Caco-2 (cell line): ENCODE measurements at places on chromosomes 12 and 14.

GRCh38 chr14:36857842-36858445, 196.3 kb downstream of the PAX9 start:
- DNase-seq = no peak

DNA sequence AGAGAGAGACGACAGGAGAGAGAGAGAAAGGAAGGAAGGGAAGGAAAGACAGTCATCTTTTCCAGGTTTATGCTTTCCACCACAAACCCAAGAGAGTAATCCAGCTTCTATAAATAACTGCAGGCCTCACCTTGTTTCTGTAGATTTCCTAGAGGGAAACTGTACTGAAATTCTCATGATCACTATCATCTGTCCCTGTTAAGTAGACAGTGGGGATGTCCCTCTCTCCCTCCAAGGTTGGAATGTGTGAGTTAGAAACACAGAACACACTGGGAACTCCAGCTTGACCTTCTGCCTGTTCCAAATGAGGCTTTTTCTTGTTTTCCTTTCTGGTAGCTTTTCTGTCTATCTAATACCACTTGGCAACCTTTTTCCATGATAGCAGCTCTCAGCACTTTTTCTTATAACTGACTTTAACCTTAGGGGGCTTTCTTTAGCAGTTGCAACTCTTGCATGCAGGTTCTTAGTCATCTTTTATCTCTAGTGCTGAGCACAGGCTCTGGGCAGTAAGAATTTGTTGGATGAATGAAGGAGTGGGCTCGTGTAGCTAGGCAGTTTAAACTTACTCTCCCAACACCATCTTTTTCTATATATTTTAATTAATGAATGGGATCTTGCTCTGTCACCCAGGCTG, 22.8 kb upstream of the FBXO33 start:
- DNase-seq = no peak

DNA sequence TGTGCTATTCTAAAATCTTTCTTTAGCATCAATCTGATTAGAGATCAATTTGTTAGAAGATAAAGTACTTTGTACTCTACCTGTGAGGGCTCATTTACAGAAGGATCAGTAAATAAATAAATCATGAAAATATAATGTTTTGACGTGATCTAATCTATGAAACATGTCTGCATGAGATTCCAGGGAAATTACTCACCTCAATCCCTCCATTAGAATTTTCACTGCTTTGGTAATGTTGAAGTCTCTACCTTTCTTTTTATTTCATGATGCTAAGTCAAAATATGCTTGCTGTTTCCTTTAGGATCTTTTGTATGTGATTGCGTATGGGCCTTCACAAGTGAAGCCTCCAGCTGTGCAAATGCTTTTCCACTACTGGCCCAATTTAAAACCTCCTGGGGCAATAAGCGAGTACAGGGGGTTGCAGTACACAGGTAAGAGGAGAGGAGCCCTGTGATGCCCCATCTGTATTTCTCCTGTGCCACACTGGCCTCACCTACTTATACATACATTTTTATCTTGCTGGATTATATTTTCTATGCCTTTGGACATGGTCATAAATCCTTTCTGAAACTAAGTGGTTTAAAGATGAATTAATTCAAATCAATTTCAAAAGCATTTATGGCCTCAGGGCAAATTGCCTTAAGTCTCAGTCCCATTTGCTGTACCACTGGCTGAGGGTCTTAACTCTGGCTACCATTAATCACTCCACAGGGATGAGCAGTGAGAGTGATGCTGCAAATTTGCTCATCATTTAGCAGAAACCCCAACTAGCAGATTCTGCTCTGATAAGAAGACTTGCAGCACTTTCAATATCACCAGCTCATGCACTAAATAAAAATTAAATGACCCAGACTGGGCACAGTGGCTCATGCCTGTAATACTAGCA, 66.4 kb downstream of the UNC79 start:
- no peak for DNase-seq

GRCh38 chr12:2679068-2679815, 115.5 kb upstream of the FKBP4 start:
- DNase-seq = no peak

GRCh38 chr14:75069121-75069810, at the start of gene ZC2HC1C:
ZC2HC1C (plus strand) TSS chr14:75069641; CDS start chr14:75070574, 933 bp downstream.
- DNase-seq = peak; percentile 97

DNA sequence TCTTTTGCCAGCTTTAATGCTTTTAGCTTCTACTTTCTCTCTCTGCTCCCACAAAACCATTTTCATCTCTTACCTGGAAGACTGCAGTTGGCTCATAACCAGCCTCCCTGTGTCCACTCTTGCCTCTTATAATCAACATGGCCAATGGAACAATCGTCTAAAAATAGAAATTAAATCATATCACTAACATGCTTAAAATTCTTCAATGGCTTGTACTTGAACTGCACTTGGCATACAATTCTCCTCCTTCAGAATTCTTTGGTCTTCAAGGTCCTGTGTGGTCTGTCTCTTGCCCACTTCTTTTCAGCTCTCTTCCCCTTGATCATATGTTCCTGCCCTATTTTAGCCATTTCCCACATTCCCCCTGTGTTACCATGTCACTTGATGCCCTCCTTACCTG, 342.2 kb downstream of the ATP23 start:
- DNase-seq = no peak

DNA sequence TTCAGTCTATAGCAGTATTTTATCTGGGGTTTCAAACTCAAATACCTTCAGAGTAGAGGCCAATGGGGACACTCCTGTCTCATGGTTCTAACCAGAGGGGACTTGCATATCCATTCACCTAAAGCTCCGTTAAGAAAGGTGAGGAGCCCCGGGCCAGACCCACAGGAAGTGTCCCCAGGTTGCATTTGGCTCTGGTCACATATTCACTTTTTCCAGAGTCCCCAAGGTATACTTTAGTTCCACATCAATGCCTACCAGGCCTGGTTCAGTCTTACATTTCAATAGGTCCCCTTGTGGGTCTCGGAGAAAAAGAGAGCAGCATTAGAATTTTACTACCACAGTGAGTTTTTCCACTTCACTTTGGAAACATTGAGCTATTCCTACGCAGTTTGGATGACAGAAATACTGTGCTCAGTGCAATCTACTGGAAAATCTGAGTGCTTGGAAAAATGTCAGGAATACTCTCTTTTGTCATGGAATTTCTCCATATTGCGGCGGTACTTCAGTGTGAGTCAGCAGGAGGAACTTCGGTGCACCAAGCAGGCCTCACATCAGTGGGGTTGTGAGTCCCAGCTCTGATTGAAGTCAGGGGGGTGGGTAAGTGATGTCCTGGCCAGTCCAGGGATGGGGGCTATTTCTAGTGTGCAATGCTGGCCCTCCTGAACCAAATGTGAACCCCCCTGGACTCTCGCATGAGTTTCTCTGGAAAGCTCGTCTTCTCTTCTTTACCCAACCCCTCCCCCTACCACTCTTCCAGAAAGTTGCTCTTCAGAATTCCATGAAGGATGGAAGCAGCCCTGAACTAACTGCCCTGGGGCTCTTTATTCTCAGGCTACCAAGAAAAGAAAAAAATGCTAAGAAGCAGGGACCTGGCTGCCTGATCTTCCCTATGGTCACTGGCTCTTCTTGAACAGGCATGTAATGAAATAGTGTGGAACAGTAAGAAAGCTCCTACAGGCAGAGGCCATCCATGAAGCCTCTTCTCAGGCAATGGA, 184.7 kb downstream of the PRKCH start:
- no peak for DNase-seq

GRCh38 chr14:91897106-91897701, 29.9 kb upstream of the TC2N start:
- DNase-seq = no peak
